KBM-7 (cell line): ENCODE measurements at places on chromosomes 2 and 18.

DNA sequence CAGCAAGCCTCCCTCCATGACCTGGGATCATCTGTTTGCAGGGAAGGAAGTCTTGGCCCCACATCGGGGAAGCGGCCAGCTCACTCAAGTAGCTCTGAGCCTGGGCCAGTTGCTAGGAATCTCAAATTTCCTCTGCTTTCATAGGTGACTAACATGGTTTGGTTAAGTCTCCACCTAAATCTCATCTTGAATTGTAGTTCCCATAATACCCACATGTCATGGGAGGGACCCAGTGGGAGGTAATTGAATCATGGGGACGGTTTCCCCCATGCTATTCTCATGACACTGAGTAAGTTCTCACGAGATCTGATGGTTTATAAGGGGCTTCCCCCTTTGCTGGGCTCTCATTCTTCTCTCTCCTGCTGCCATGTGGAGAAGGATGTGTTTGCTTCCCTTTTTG, 75.2 kb downstream of the LBH start:
- DNase-seq, result no peak

DNA sequence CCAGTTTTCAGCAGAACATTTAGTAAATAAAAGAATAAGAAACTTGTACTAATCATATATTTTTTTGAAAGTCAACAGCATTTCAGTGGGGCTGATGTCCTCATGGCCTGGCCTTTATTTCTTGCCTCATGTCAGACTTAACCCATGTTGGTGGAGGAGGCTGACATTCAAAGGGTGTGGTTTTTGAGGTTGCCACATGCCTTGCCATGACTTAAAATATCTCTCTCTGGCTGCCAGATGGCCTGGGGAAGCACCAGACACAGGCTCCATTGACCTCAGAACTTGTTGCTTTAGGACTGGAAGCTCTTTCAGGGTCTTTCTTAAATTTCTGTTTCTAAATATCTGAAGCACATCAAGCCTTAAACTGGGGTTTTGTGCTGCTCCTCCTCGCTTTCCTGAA, 32.5 kb upstream of the CD28 start:
- peak; percentile 3 for DNase-seq

DNA sequence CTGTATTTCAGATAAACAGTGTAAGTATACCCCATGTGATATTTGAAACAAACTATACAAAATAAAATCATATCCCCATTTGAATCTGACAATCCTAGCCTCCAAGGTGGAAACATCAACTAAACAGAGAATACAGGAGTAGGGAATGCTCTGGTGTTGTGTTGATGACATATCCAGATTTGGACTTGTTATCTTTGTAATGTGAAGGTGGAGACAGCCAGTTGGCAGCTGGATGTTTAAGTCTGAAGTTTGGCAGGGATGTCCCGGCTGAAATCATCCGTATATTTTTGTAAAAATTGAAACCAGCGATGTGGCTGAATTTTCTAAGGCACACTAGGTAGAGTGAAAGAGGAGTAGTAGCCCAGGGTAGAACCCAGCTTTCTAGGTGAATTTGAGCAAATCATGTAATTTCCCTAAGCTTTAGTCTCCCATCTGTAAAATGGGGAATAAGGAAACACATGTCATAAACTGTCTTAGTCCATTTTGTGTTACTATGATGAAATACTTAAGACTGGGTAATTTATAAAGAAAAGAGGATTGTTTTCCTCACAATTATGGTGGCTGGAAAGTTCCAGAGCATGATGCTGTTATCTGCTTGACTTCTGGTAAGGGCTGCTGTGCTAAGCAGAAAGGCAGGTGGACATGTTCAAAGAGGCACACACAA, 246.6 kb upstream of the APCDD1 start:
- no peak for DNase-seq

DNA sequence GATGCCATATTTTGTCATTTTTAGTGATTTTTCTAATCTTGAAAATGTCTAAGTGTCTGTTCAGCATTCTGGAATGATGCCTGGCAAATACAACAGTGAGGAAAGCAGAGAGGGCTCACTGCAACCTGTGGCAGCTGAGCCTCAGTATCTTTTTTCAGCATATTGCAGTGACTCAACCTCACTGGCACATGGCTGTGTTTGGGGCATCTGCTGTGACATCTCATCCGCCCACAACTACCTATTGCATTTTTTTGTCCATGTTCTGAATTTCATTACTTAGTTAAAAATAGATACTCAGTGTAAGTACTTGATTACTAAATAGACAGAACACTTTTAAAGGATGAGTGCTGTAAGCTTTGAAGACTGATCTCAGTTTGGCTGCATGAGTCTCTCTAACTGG, 10.7 kb downstream of the BABAM2 start:
- no peak for DNase-seq

DNA sequence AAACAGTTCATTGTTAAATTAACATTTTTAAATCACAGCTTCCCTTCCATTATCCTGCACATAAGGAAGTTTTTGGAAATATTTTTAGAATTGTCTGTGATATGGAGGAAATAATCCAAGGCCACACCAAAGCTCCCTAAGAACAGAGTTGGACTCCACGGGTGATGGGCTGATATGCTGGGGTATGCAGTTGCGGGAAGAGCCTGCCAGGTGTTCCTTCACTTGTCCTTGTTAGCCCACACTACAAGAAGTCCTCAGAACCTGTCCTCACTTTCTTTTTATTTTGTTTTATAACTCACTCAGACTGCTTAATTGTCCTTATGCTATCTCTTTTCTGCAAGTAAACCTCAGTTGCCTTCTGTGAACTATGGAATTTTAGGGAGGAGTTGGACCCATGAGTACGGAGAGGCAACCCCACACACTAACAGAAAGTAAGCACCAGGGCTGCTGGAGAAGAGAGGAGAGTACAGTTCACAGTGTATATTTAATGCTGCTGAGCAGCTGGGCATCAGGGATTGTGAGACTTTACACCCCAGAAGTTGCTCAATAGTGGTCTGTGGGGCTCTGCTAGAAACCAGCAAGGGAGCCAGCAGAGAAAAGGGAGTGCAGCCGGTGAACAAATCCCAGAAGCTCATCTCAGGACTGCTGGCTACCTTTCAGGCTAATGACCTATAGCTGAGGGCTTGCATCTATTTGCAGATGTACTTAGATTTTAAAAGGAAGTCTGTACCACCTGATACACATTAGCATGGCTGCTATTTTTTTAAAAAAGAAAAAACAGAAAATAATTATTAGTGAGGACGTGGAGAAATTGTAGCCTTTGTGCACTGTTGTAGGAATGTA, 280.1 kb upstream of the STON1 start:
- peak; percentile 23 for DNase-seq

- no peak for DNase-seq
Observed at GRCh38 chr2:200624658-200625057, 38.8 kb downstream of the AOX1 start.

DNA sequence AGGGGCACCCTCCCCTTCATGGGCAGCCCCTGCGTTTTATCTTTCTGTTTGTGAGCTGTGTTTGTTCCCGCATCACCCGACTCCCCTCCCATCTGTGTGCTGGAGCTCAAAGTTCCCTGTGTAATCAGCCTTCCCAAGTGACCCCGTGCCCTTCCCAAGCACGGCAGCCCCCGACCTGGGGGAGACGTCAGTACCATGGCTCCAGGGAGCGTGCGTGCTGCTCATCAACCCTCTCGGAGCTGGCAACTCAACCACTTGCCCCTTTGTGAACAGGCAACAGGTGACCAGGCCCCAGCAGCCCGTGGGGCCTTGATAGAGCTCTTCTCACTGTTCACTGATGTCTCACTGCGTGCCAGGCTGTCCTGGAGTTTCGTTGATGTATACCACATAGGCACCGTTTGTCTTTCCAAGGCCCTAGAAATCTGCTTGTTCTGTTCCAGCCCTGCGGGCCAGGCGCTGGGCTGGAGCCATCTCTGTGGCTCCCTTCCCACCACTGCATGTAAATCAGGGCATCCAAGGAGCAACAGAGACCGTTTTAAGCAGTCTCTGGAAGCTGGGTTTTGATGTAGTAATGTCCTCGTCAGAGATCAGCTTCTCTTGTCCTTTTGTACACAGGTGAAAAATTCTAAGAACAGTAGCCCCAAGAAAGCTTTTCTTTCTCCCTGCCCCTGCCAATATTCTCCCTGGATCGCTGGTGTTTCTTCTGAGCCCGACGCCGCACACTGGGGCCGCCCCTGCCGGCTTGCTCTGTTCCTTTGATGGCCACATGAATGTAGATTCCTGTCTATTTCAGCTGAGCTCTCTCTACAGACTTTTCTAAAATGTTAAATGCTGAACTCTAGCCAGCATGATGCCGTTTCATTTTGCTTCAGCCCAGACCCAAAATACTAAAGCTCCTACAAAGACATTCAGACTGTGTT, 107.0 kb upstream of the PTPRM start:
- DNase-seq, result no peak

DNA sequence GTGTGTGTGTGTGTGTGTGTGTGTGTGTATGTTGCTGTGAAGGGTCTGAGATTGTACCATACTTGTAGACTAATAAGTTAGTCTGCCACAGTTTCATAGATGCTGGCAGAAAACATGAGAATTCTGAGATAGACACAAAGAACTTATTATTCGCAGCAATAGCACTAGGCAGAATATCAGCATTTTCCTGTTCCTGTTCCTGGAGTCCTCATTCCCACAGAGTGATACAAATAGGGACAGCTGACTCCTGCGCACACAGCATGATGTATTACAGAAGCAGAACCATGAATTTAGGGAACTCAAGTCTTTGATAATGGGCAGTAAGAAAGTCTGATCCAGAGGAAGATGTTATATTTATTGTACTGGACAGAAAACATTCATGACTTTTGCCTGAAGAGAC, 1466.3 kb downstream of the DPP10 start:
- DNase-seq, result no peak

- DNase-seq, result peak; percentile 54
Observed at GRCh38 chr2:3461801-3462492, 57.4 kb downstream of the ADI1 start.

- DNase-seq, result no peak
Observed at GRCh38 chr2:66443186-66443978, 8.5 kb downstream of the MEIS1 start.

- no peak for DNase-seq
Observed at GRCh38 chr2:70753902-70754301, 14.1 kb downstream of the ADD2 start.

DNA sequence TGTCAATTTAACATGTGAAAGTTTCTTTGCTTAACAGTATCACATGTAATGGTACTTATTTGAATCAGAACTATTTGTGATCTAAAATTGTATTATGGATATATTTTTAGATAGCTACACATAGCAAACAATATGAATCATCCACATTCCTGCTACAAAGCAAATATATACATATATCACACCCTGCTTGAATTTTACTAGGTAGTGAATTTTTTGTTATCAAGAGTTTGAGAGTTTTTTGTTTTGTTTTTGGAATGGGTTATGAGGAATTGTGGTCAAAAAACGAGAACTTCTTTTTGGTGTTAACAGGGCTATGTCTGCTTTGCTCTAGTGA, 635.7 kb downstream of the NRXN1 start:
- DNase-seq, result no peak

GRCh38 chr2:234556848-234557573, 60.1 kb upstream of the ARL4C start:
- no peak for DNase-seq

GRCh38 chr2:191836853-191837769, 9.8 kb downstream of the CAVIN2 start:
- peak; percentile 21 for DNase-seq

GRCh38 chr18:54710900-54711281, 117.4 kb upstream of the RAB27B start:
- DNase-seq, result no peak

- peak; percentile 93 for DNase-seq
Observed at GRCh38 chr2:40957508-40957907, 505.6 kb upstream of the SLC8A1 start.

- no peak for DNase-seq
Observed at GRCh38 chr2:68091439-68092034, 28.7 kb upstream of the C1D start.

DNA sequence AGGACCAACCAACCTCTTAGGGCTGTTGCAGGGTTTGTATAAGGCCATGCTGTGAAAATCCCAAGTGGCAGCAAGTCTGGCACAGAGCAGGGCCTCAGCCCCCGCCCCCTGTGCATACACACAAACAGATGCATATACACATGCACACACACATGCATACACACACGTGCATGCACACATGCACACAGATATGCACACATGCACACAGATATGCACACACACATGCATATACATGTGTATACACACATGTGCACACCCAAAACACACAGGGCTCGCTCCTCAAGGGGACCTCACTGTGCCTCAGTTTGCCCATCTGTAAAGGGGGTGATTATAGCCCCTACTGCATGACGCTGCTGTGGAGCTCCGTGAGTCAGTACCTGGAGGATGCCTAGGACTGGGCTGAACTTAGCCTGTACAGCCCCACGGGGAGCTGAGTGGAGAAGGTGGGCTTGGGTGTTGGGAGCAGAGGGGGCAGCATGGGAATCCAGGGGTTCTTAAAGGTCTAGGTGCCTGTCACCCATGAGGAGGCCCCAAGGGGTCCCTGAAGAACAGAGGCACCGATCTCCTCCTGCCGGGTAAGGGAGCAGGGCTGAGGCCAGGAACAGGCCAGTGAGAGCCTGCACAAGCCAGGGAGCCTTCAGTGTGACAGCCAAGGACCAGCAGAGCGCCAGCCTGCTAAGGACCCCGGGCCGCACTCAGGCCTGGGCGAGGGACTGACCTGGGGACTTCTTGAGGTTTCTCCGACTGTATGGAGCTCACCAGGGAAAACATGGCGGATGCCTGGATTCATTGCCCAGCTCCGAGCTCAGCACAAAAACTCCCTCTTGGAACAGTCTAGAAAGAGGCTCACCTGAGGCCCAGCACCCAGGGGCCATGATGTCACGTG, 24.0 kb upstream of the ALPI start:
- no peak for DNase-seq

- no peak for DNase-seq
Observed at GRCh38 chr18:3110034-3110752, 97.2 kb upstream of the LPIN2 start.
